ENCODE measurements at places on chromosomes 11 and 22.

GRCh38 chr11:112608509-112608908 is 347.8 kb upstream of the PLET1 start:
- DNase-seq, result no peak

DNA sequence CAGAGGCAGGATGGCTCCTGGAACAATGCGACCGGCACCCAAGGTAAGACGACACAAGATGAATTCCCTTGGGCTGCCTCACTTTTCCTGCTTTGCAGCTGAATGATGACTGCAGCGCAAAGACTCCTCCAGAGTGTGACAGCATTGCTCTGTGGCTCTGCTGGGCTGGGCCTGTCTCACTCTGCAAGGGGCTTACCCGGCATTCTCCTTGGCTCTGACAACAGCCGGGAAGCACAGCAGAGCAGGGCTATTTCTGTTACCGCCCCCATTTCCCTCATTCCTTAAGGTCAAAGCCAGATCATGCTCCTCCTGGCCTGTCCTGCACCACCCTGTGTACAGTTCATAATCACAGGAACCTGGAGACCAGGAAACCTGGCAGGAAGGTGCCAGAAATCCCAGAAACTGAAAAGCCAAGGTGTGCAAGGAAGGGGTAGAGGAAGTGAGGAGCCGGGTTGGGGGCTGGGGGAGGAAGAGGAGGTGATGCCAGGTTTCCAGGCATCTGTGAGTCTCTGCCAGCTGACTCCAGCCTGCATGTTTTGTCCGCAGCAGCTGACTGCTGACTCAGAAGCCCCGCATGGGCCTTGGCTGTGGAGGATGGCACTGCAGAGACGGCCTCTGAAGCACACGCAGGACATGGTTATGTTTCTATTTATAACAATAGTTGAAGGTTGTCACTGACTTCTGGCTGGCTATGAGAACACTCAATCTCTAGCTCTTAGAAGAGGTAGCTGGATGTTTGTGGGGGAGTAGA is 113.6 kb downstream of the MICAL3 start:
- no peak for DNase-seq

DNA sequence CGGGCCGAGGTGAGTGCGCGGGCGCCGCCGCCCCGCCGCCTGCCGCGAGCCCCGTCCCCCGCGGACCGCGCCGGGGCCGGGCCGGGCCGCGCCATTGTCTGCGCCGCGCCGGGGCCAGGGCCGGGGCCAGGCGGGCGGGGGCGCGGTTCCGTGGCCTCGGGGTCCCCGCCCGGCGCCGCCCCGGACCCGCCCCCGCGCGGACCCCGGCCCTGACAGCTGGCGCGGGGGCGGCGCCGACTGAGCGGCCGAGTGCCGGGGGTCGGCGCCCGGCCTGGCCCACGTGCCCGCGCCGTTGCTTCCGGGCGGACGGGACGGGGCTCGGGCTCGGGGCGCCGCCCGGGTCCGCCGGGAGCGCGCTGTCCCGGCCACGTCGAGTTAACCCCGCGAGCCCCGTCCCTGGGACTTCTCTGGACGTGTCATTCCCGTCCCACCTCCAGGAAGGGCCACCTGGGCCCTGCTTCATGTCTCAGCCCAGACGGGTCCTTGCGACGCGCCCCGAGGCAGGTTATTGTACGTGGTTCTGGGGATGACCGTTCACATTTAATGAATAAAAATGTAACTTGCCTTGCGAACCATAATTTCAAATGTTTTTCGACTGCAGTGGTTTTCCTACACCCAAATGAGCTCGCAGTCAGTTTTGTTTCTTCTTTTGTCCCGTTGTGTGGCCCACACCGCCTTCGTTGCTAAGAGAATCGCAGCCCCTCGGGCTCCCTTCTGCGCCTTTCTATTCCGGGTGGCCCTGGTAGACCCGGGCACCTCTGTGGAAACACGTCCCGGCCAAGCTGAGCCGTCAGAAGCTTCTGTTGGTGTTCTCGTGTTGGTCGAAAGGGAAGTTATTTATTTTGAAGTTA is 562 bp downstream of the ZBED4 start:
- peak; percentile 31 for DNase-seq

- no peak for DNase-seq
Measured at GRCh38 chr11:133656082-133656635, 123.9 kb upstream of the OPCML start.

DNA sequence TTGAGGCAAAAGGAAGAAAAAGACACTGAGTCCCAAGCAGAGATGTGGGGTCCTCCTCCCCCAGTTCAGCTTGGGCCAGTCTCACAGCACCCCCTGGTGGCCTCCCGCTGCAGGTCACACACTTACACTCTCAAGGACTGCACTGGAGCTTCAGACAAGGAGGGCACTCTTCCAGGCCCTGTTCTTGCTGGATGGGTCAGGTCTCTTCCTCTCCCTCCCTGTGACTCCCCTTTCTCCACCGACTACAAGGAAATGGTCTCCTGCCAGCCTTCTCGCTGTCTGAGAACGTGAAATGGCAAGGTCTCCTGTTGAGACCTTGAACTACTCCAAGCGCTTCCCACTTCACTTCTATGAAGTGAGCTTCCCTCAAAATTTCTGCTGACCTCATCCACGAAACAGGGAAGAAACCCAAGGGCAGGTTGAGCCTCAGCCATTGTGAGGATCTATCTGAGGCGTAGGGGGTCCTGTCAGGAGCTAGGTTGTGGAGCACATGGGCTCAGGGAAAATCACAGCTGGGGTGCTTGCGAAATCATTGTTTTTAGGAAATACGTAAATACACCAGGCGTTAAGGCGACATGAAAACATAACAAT is 11.2 kb upstream of the IGLL1 start:
- DNase-seq, result peak; percentile 49

DNA sequence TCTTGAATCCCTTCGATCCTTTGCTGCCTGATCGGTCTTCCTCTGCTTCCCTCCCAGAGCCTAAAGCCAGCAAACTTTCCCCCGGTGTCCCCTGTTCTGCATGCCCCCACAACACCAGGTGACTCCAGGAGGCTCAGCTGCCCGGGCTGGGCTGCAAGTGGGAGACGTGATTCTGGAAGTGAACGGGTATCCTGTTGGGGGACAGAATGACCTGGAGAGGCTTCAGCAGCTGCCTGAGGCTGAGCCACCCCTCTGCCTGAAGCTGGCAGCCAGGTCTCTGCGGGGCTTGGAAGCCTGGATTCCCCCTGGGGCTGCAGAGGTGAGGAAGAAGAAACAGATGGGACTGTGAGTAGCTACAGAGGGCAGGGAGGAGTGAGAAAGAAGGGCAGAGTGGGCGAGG is 3.6 kb downstream of the NHERF4 start:
- no peak for DNase-seq

GRCh38 chr11:7060868-7061267 is 27.9 kb upstream of the RBMXL2 start:
- DNase-seq, result no peak

DNA sequence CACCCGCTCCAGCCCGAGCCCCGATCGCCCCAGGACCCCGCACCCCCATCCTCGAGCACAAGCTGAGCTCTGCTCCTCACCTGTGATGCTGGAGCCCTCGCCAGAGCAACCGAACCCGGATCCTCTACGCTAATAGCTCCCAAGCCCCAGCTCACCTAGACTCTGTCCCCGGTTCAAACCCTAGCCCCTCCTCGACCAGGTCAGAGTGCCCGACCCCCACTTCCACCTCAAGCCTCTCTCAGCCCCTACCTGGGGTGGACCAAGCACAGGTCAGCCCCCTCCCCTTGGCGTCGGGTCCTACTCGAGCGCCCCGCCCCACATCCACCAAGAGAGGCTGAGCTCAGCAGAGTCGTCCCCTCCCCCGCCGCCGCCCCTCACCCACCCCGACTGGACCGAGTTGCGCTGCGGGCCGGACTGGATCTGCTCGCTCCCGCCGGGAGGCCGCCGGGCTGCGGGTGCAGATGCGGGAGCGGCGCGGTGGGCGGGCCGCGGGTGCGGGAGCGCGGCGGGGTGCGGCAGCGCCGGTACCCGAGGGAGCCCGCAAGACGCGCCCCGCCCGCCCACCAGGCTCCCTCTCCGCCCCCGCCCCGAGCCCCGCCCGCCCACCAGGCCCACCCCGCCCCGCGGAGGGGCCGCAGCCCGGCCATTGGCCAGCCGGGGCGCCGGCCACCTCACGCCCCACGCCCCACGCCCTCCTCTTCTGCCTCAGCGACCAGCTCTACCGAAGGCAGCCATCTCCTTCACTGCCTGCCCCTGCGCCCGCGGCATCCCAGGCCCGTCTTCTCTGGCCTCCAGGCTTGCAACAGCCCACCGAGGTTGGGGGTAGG is 577 bp upstream of the DKK3 start:
- DNase-seq, result no peak

- DNase-seq, result no peak
Measured at GRCh38 chr11:43579919-43580276, 100.6 kb upstream of the HSD17B12 start.

DNA sequence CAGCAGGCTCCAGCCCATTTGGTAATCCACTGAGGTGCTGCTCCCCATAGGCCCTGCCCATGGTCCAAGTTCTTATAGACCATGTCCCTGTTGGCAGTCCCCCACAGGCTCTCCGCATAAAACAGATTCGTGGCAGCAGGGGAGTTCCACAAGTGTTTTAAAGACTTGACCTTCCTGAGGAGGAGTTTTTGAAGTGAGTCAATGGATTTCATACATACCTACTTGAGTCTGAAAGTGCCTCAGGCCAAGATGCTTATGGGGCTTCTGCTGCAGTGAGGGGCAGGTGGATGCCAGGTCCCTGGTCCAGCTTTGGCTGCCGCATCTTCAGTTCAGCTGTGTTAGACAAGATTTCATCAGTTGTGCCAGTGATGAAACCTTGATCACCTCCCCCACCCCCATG is 43.3 kb downstream of the CABIN1 start:
- DNase-seq, result no peak

DNA sequence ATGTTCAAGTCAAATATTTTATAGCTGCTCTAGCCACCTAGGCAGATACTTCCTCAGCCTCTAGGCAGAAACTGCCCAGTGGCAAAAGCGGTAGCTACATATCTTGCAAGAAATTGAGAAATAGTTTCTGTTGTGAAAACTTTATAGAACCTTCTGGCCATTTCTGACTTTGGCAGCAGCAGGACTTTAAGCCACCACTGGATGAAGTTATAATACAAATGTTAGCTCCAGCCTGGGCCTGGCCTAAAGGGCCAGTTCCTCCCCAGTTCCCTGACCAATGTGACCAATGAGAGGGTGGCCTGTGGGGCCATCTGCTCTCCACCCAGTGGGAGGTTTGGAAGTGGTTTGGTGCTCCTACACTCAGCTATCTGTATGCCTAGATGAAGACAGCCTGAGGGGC is 254.0 kb upstream of the NARS2 start:
- no peak for DNase-seq

GRCh38 chr11:72218251-72218745 is 1.7 kb downstream of the FOLR2 start:
- no peak for DNase-seq

- DNase-seq, result no peak
Measured at GRCh38 chr22:49431551-49431950, 396.1 kb downstream of the BRD1 start.

GRCh38 chr11:62150887-62151736 is 27.3 kb downstream of the INCENP start:
- no peak for DNase-seq

GRCh38 chr11:67504005-67504949 is 886 bp downstream of the PITPNM1 start:
- peak; percentile 60 for DNase-seq

- peak; percentile 68 for DNase-seq
Measured at GRCh38 chr11:20360650-20361049, 2.9 kb upstream of the HTATIP2 start.

DNA sequence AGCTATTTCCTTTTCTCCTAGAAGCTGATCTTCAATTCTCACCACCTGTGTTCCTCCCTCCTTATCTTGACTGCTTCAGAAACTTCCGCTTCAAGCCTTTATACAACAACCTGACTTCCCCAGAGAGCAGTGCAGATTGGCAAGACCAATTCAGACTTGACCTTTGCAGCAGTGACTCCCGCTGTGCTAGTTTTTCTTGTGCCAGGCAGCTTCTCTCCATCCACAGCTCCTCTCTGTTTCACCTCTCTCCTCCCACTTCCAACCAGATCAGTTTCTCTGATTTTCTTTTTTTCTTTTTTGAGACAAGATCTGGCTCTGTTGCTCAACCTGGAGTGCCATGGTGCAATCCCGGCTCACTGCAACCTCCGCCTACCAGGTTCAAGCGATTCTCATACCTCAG is 74.3 kb downstream of the GRAMD1B start:
- DNase-seq, result no peak

- no peak for DNase-seq
Measured at GRCh38 chr11:102430158-102430836, 22.3 kb downstream of the TMEM123 start.

DNA sequence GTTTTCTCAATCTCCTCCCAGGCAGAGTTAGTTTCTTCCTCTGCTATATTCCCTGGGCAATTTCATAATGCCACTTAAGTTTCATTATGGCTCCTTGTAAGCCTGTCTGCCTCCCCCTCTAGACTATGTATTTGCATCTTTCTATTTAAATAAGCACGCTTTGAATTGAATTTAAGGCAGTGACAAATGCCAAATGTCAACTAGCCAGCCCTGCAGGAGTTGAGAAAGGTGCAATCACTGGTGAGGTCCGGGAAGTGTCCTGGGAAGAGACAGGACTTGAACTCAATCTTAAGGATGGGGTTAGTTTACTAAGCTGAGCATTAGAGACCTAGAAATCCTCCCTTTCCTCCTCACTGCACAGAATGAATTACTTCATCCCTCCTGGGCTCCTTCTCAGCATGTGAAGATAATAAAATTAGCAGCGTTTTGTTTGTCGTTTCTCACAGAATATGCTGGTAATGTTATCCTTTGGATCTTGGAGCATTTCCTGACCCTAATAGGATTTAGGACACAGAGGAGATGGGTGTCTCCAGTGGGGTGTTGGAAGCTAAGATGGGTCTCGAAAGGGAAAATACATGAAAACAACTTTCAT is 1.6 kb downstream of the TCP11L1 start:
- no peak for DNase-seq

- no peak for DNase-seq
Measured at GRCh38 chr22:24002272-24002671, 3.0 kb downstream of the GSTT4 start.

DNA sequence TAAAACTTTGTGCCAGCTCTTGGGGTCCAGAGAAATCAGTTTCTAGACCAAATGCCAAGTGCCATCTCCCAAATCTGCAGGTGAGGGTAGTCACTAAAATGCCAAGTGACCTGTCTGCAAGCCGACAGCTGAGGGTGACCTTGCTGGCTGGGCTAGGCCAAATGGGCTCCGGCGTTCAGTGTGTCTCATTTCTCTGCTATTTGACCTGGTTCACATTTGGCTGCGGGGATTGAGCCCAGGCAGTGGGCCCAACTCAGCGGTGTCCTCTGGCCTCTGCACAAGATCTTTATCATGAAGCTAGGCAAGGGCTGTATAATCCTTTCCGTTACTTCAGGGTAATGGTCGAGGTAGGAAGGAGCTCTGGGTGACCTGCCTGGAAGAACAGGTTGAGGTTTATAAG is 87.5 kb downstream of the SNX19 start:
- no peak for DNase-seq

- DNase-seq, result no peak
Measured at GRCh38 chr22:28967969-28968368, 84.6 kb downstream of the ZNRF3 start.

DNA sequence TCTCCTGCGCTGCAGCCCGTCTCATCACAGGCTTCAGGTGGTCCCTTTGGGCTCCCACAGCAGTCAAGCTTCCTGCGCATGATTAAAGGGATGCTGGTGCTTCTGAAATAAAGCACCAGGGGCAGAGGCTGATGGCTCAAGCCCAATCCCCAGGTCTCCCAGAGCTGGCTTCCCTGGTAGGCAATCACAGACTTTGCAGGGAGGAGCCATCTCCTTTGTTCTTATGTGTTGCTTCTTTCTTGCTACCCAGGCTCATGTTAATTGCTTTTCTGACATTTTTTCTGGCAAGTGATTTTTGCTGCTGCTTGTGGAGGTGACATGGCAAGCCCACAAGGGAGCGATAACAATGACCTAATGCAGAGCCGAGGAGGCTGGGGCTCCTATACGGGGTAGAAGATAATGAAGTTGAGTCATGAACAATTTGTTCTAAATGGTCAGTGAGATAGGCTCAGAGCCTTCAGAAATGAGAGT is 25.2 kb upstream of the PLET1 start:
- DNase-seq, result no peak

Measured in CD4-positive, alpha-beta T cell treated with Interleukin-10 for 1 hour (primary cell).